ENCODE measurements at places on chromosomes 4 and X.

GRCh38 chrX:53279296-53280237 lies 1.8 kb downstream of the IQSEC2 start:
- no peak for DNase-seq

DNA sequence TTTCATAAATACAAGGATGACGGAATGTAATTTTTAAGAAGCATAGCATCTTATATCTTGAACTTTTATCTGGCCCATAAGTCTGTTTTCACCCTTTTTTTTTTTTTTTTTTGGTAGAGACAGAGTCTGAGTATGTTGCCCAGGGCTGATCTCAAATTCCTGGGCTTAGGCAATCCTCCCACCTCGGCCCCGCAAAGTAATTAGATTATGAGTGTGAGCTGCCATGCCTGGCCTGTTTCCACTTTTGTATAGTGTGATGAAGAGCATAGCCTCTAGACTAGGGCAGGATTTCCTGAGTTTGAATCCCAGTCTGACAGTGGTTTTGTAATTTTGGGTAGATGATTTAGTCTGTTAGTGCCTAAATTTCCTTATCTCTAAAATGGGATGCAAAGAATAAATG lies 11.0 kb downstream of the STIM2 start:
- no peak for DNase-seq

- DNase-seq = no peak
Measured at GRCh38 chr4:17265139-17265538, 246.8 kb downstream of the QDPR start.

DNA sequence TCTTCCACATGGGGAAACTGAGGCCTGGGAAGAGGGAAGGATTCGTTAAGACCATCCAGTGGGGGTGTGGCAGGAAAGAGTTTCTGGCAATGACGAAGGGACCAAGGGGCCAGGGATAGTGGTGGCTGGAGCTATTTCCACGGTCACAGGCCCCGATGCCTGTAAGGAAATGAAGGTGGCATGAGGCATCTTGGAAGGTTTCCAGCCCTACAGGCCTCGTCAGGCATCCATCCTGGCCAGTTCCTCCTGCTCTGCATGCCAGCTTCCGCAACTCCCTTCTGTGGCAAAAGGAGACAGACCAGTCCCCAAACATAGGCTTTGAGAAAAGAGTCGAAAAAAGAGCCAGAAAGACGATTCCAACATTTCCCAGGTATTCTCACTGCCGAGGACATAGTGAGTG lies 9.2 kb upstream of the C4orf50 start:
- DNase-seq = no peak

GRCh38 chrX:50071494-50071893 lies 129.3 kb downstream of the AKAP4 start:
- DNase-seq = no peak

- DNase-seq = no peak
Measured at GRCh38 chr4:152508386-152508785, 27.5 kb downstream of the FBXW7 start.

Measured in right cardiac atrium (tissue), 5 donors.